ENCODE measurements at places on chromosomes 16 and 17.

DNA sequence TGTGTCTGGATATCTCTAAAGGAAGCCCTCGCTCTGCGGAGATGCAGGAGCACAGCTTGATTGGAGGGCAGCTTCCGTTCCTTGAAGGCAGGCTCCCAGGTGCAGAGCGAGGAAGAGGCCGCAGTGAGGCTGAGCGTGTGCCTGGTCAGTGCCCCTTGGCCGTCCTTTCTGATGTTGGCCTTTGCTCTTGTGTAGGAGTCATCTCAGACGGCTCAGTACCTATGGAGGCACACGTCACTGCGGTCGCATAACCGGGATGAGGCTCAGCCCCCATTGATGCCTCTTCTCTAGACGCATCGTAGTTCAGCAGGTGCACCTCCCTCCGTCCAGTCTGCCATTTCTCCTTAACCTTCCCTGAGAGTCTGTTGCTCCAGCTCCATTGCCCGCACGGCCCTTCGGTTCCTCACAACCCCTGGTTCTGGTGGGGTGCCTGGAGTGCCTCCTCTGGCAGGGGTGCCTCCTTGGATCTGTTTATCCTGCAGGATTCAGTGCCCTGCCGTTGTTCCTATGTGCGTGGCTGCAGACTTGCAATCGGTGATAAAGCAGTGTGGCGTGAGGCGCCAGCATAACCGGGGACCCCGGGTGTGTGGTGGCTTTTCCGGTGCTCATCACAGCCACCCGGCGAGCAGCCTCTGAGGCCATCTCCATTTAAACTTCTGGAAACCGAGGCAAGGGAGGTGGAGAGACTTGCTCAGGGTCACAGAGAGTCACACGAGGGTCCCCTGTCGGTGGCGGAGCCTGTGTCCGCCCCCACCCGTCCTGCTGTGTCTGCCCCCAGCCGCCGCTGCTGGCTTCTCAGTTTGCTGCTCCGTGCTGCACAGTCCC is 188.8 kb upstream of the CHMP6 start:
- DNase-seq = no peak

- no peak for DNase-seq
Measured at GRCh38 chr17:3683054-3683511, 12.9 kb downstream of the P2RX5 start.

- DNase-seq = no peak
Measured at GRCh38 chr16:9186061-9186460, 94.6 kb downstream of the HAPSTR1 start.

DNA sequence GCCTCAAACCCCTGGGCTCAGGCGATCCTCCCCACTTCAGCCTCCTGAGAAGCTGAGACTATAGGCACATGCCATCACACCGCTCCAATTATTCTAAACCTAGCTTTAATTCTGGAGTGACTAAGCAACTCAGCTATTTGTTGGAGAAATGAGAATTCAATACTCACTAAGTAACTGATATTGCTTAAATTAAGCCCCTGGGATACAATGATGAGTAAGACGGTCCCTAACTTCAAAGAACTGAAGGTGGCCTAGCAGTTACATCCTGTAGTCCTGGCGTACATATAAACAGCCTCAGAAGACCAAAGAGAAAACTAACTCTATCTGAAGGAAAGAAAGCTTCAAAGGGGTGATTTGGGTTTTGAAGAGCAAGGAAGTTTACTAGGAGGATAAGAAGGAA is 25.0 kb downstream of the XPO6 start:
- peak; percentile 69 for DNase-seq

DNA sequence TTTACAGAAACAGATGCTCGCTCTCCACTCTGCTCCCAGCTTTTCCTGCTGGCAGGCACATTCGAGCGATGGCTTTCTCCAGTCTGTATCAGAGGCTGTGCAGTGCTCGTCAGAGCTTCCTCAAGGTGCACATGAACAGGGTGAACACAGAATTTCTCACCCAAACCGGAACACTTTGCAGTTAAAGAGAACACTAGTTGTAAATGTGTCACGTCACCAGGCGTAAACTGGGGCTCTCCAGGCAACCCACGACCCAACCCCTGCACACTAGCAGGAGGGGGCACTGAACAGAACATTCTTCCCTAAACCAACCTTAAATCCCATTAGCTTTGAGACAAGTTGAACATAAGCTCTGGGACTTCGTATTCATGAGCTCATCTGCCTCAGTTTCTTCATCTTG is 119.0 kb downstream of the RMI2 start:
- DNase-seq = no peak

DNA sequence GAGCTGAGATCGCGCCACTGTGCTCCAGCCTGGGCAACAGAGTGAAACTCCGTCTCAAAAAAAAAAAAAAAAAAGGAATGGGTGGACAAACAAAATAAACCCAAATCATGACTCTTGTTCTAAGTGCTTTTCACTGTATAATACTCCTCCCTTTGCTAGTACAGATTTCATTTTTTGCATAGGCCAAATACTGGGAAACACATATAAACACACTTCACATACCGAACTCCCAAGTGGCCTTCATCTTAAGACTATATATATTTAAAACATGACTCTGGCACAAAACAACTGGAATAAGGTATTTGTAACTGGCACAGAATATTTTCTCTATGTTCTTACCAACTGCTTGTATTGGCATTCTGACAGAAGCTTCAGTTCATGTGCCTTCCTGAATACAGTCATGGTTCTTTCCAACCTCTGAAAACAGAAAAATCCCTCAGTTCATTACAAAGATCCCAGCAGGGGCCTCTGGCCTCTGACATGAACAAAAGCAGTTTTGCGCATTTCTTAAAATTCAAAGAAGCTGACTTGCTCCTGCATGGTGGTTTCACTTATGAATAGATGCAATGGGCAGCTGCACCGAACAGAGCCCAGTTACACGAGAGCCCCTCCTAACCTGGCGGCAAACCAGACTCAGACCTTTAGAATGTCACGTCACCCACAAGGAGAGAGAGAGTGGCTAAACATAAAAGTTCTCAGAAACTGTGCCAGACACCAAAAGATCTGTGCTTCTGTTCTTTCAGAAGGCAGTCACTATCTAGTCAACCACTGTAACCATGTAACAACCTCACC is 19.1 kb upstream of the COPRS start:
- DNase-seq = peak; percentile 6

GRCh38 chr16:84366208-84366607 is 2.1 kb upstream of the ATP2C2 start:
- DNase-seq = no peak

GRCh38 chr16:79128706-79129105 is 471.8 kb downstream of the MAF start:
- no peak for DNase-seq

- DNase-seq = no peak
Measured at GRCh38 chr16:18965555-18965954, 18.2 kb upstream of the TMC7 start.

GRCh38 chr17:58755577-58756245 is at the start of gene PPM1E:
Gene PPM1E, plus strand, starts transcription at chr17:58755854.
- DNase-seq = peak; percentile 51
